ENCODE measurements at places on chromosomes 4 and X. TPM values are rescaled to one million over a fixed set of nuclear protein-coding genes. Genes with fewer than 3 reads are reported as not detected.

GRCh38 chrX:16002185-16002584 lies 121.2 kb upstream of the GRPR start:
- DNase-seq, result no peak

DNA sequence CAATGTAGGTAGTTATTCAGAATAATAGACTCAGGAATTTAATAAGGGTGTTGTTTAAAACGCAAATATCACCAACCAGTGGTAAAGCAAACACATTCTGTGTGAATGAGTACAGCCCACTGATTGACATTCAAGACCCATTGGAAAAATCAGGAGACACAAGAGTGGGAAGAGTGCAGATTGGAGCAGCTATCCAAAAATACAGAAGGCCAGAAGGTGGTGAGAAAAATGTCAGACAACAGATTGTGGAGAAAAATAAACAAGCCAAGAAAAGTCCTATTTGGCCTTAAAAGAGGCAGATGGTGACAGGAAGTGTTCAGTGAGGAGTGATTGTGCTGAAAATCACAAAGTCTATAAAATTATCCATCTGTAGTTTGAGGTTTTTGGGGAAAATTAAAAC lies 39.3 kb downstream of the CPE start:
- no peak for DNase-seq

DNA sequence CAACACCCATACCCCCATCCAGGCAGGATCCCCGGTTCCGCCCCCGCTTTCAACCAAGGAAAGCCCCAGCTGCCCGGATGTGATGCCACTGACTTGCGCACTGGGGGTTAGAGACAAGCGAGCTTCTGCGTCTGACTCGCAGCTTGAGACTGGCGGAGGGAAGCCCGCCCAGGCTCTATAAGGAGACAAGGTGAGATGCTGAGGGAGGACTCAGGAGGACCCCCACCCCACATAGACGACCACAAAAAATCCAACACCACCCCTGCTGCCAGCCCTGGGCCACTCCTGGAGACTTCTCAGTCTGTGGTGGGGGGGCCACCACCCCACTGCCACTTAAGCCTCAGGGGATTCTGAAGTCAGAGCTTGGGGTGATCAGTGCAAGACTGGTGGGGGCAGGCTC lies at the start of gene MAGEA4:
TSS of gene MAGEA4 (plus strand) at position 110 of the 400 bp plus-strand sequence. CDS start 10,776 bp downstream, outside the sequence.
- no peak for DNase-seq

DNA sequence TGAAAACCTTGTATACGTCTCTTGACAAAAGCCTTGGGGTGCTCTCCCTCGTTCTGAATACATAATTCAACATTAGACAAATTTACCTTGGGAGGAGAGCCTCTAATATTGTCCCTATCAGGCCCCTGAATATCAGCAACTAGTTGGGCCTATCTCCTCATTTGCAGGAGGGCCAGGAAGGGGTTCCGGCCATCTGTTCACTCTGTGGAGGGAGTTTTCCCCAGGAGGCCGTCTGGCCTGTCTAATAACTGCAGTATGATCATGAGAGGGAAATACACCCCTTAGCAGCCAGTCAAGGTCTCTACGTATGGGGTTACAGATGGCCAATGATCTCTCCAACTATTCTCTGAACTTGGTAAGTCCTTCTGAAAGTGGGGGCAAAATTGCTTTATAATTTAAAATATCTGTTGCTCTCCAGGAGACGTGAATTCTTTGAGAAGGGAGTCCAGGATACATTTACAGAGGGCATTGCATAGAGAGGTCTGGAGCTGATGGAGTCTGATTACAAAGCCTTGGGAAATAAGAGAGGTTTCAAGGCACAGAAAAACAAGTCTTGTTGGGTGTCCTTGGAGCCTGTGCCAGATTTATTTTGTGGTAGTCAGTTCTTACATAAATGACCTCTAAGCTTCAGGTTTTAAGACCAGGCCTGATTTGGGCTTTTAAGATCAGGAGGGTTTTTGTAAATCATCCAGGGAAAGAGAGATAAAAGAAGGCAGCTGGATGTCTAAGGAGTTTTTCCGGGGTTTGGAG lies 48.2 kb upstream of the UXT start:
- no peak for DNase-seq

The TEX13C gene
- total RNA-seq, result not detected
